ENCODE measurements at places on chromosomes 7 and 10.

GRCh38 chr7:29611941-29612544 is 48.4 kb downstream of the PRR15 start:
- no peak for DNase-seq

DNA sequence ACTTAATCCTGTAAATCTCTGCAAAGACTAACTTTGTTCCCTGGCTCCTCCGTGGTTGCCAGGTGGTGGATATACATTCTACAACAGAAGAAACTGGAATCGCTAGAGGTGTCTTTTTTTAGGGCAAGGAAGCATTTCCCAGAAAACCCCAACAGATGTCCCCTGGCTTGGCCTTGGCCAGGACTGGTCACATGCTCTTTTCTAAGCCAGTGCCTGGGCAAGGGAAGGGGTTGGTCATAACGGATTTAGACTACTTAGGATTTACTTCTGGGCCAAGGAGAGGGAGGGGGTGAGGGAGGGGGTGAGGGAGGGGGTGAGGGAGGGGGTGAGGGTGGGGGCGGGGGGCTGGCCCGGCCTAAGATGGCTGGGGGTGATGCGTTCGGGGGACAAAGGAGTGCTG is 105.7 kb downstream of the SNX10 start:
- DNase-seq, result no peak

DNA sequence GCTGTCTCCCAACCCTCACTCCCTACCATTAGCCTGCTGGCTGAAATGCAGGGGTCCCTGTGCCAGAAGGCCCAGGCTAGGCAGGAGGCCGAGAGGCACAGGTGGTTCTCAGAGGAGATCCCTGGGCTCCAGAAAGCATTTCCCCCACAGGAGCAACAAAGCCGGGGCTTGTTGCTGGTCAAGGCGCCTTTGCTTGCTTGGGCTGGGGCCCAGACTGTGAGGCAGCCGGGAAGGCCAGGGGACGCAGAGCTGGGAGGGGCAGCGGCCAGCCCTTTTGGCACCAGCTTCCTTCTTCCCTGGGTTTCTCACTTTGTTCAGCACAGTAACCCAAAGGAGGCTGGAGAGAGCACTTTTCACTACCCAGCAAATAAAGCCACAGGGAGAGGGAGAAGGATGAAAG is 48.6 kb downstream of the FBXW4 start:
- no peak for DNase-seq

DNA sequence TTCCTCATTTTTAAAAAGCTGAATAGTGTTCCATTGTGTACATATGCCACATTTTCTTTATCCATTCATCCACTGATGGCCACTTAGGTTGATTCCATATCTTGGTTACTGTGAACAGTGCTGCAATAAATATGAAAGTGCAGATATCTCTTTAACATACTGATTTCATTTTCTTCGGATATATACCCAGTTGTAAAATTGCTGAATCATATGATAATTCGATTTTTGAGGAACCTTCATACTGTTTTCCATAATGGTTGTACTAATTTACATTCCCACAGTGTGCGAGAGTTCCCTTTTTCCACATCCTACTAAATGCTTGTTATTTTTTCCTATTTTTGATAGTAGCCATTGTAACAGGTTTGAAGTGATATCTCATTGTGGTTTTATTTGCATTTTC is 263.2 kb downstream of the STK31 start:
- DNase-seq, result no peak

DNA sequence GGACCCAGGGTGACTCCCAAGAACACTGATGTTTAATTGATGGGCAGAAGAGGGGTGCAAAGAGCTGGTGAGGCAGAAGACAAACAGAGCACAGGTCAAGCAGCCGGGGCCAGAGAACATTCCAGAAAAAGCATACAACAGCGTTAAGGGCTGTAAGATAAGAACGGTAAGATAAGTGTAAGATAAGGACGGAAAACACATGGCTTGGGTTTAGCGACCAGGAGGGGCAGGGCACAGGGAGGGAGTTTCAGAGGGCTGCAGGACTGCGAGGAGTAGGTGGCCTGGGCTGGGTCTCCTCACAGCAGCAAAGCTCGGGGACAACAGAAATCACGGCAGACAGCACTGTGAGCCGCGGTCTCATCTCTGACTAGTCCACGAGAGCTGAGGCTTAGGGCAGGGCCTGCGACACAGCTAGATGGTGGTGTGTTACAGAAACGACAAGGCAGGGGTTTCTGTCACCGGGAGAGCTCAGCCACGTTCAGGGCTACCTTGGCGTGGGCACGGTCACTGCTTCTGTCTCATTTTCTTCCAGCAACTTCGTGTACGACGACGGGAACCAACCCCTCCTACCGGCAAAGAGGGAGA is 24.6 kb downstream of the BRI3 start:
- no peak for DNase-seq

DNA sequence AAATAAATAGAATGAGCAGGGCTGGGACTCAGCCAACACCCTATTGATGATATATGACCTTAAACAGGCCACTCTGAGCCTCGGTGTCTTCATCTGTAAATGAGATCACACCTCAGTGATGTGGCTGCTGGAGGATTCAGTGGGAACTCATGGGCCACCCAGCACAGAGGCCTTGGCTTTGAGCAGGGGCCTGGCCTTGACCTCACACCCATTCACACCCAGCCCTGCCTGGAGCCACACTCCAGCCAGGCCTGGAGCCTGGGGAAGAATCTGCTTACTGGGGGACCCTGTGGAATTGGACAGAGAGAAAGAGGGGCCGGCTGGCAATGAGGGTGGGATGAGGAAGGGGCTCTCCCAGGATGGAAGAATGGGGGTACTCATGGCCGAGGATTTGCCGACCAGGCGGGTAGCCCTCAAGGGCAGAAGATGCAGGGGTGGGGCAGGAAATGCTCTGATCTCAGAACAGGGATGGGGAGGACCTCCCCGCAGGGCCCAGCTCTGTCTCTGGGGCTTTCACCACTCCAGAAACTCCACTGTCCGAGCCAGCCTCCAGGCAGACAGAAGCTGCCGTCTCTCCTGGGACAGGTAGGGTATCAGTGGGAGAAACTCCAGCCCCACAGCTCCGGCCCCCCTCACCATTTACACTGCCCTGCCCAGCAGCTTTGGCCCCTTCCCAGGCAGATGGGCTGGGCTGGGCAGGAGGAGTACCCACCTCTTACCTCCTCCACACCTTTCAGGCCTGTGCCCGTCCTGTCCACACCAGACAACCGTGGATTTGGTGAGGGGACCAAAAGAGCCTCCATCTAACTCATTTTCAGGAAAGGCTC is 81.9 kb downstream of the RGS10 start:
- no peak for DNase-seq

DNA sequence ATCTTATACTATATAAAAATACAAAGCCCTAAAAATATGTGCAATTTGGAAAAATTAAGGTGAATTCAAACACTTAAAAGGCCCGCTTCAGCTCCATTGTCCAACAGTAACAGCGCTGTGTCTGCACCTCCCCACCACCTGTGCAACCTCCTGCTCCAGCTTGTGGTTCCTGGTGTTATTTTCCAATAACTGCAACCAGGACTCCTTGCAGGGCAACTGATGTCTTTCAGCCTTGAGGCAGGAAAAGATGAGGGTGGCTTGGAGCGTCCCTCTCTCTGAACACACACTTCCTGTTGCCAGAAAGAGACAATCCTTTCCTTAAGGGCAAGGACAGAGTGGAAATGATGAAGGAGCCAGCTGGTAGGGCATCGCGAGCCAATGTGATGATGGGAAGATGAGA is 336.0 kb downstream of the GLRX3 start:
- DNase-seq, result no peak

DNA sequence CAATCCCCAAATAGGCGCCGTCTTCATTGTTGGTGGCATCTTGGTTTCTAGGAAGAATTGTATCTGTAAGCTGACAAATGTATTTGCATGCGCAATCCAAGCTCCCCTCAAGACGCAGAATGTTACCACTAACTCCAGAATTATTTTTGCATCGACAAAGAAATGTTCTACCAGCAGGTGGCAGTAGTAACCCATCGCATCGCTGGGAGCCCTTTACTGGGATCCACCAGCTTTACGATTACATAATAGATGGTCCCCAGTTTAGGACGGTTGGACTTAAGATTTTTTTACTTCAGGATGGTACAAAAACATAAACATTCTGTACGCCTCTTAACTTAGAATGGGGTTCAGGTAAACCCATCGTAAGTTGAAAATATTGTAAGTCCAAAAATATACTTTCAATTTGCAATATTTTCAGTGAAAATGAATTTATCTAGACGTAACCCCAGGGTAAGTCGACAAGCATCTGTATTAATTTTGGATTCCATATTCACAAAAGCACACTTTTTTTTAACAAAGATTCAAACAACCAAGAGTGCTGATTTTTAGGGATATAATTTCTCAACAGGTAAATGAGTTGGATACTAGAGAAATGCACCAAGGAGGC is 114.0 kb upstream of the COBL start:
- peak; percentile 15 for DNase-seq

GRCh38 chr10:45439873-45440272 is 65.9 kb downstream of the ALOX5 start:
- DNase-seq, result no peak
